ENCODE measurements at places on chromosomes 13 and 19.

DNA sequence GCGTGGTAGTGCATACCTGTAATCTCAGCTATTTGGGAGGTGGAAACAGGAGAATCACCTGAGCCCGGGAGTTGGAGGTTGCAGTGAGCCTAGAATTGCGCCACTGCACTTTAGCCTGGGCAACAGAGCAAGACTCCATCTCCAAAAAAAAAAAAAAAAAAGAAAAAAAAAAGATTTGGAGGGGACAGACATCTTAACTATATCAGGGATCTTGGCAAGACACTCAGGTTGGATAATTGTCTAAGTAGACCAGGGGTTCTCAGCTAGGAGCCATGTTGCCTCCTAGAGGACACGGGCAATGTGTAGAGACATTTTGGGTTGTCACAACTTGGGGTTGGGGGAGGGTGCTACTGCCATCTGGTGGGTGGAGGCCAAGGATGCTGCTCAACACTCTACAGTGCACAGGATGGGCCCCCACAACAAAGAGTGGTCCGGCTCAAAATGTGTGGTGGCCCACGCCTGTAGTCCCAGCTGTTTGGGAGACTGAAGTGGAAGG lies 1.9 kb upstream of the ZNF580 start:
- peak; percentile 49 for DNase-seq

DNA sequence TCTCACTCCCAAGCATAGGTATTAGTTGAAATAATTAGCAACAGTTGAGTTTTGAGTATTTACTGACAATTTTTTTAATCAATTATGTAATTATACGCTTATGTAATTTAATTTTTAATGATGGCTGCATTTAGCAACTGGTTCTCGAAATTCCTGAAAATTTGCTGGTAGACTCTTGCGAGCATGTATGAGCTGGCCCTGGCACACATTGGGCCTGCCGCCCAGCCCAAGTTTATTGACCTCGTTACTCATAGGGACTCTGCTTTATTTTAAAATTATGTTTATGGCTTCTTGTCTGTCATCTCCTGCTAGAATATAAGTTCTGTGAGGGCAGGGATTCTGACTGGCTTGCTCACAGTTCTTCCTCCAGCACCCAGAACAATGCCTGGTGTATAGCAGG lies 6.7 kb downstream of the KLK14 start:
- no peak for DNase-seq

- DNase-seq, result no peak
Measured at GRCh38 chr13:28657784-28658538, 969 bp upstream of the POMP start.

- DNase-seq, result no peak
Measured at GRCh38 chr13:85666356-85666755, 132.9 kb downstream of the SLITRK6 start.

Measured in Daoy (cell line).